IMR-90 (cell line): ENCODE measurements at places on chromosomes 12 and 14.

- no peak for DNase-seq
Observed at GRCh38 chr12:31001581-31002360, 71.9 kb upstream of the DDX11 start.

DNA sequence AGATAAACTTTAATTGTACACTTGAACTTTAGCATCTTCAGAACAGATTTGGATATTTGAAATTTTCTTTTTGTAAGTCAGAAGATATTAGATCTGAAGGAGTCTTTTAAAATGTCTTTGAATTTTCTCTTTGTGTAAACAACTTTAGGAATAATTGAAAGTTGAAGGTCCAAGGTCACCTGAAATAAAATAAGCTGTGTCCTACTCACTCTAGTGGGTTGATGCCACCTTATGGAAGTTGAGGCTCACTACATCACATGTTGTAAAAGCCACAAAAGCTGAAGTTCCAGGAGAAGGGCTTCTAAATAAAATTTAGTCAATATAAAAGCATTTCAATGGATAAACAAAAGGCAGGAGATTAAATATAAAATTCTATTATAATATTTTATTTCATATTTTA lies 122.0 kb upstream of the ATXN7L3B start:
- DNase-seq, result peak; percentile 17

DNA sequence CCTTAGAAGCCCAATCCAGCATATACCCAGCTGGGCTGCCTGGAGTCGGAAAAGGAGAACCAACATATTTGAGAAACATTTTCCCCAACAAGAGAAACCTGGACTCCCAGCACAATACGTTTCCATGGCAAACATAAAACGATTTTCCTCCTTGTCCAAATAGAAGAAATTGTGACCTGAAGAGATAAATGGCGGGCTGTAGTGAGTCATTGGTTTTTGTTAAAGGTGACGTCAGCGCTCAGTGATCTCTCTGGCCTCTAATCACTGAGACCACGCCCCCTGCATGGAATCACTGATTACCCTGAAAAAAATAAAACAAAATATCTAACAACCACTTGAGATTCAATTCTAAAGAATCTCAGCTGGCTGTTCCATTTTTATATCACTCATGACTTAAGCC lies 6.0 kb downstream of the CCDC60 start:
- DNase-seq, result no peak

GRCh38 chr12:71641390-71641789 lies 22.3 kb downstream of the ZFC3H1 start:
- DNase-seq, result no peak

DNA sequence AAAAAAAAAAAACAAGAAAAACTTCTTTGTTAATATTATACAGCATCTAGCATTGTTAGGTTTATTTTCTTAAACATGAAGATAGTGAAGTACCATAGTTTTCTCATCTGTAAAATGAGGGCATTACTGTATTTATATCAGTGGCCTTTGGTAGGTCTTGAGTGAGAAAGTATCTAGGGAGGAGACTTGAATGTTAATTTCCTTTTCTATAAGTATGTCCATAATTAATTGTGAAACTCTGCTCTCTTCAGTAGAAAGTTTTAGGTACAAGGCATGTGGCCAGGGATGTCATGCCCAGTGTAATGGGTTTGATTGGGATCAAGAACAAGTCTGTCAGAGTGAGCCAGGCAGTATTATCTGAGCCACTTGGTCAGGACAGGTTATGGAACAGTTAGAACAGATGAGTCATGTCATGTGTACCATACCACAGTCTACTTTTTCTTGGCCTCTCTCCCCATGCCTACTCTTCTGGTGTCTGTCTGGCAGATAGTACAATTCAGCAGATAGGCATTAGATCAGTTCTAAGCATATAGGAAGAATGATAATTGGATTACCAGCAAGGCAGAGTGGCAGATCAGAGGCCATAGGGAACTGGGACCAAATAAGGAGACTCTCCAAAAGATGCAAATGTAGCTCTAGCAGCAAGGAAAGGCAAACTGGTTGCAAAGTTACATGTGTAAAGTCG lies 30.4 kb downstream of the FBXO34 start:
- peak; percentile 63 for DNase-seq

GRCh38 chr14:96574633-96575632 lies 72.8 kb downstream of the PAPOLA start:
- DNase-seq, result peak; percentile 82

GRCh38 chr12:71565535-71565934 lies 98.1 kb downstream of the ZFC3H1 start:
- DNase-seq, result no peak

- peak; percentile 84 for DNase-seq
Observed at GRCh38 chr14:62670526-62670925, 374.7 kb downstream of the KCNH5 start.

- no peak for DNase-seq
Observed at GRCh38 chr12:130179191-130179590, 16.9 kb downstream of the FZD10 start.

DNA sequence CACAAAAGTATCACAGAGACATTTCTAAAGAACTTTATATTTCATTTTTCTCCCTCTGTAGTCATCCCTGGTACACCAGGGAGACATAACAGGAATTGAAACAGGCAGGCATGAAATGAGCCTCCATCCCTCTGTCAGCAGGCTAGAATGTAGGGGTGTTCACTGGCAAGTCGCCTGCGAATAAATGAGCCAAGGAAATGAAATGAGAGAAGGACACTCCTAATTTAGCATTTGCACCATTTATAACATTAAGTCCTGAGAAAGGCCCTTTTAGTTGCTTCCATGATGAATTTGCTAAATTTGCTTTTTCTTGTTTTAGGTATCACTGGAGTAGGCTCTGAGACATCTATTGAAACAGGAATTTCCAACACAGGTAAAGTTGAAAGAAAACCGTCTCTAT lies 192.4 kb upstream of the CNTN1 start:
- no peak for DNase-seq
